Right lobe of liver (tissue), 6 donors: ENCODE measurements at places on chromosomes 6 and 20. TPM values are rescaled to one million over a fixed set of nuclear protein-coding genes. Genes with fewer than 3 reads are reported as not detected.

The ADAM33 gene
- 0.49 TPM for total RNA-seq

The KIF6 gene
- 0.33 TPM for total RNA-seq

The OR2J3 gene
- total RNA-seq = not detected

The RPL7L1 gene
- 36.6 TPM for total RNA-seq

The SERAC1 gene
- 3.9 TPM for total RNA-seq

The EDN3 gene
- not detected for total RNA-seq

The NKAIN2 gene
- total RNA-seq = 0.16 TPM

The MICB gene
- total RNA-seq = 2.0 TPM

The LST1 gene
- total RNA-seq = 5.4 TPM

The TXLNB gene
- 0.18 TPM for total RNA-seq

The NRSN1 gene
- not detected for total RNA-seq

The LY6G6D gene
- total RNA-seq = not detected

- DNase-seq = no peak
Observed at GRCh38 chr6:107737397-107737793, 86.7 kb downstream of the SCML4 start.

DNA sequence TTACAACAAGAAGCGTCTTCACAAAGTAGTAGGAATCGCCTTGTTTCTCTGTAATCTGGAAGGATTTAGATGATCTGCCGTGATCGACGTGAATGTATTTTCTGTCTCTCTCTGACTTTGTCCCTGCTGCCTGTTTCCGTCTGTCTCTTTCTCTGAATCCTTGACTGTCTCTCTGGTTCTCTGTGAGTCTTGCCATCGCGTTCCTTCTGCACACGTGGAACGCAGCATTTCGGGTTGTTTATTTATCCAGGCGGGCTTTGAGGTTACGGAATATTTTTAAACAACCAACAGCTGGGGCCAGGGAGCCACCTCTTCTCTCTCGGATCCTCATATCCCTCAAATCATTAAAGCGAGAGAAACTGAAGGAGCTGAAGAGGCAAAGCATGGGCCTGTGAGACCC, 215.9 kb downstream of the ZDHHC14 start:
- DNase-seq = no peak

DNA sequence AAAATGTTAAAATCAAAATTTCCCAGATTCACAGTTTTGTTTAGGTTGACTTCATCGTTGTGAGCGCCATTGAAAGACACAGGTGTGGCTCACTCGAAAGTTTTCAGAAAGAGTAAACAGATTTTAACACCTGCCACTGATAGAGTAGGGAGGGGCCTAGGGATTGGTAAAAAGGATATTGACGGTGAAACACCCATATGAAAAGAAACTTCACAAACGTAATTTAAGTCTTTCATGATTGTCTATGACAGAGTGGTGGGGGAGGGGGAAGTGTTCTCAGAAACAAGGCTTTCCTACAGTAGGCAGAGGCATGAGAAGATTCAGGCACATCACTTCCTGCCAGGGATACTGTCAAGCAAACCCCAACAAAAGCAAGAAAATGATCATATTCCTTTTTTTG, 101.4 kb downstream of the PERP start:
- no peak for DNase-seq

DNA sequence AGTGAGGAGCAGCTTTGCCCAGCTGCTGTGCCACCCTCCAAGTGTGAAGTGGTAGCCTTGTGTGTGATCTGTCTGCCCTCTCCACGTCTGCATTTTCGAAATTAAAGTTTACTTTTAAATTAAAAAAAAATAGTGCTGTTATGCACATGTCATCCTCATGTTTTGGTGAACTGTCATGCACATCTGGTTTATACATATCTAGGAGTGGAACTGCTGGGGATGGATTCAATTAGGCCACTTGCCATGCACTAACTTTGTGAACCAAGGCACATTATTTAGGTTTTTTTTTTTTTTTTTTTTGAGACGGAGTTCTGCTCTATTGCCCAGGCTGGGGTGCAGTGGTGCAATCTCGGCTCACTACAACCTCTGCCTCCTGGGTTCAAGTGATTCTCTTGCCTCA, 3.6 kb downstream of the GTSF1L start:
- DNase-seq = no peak

DNA sequence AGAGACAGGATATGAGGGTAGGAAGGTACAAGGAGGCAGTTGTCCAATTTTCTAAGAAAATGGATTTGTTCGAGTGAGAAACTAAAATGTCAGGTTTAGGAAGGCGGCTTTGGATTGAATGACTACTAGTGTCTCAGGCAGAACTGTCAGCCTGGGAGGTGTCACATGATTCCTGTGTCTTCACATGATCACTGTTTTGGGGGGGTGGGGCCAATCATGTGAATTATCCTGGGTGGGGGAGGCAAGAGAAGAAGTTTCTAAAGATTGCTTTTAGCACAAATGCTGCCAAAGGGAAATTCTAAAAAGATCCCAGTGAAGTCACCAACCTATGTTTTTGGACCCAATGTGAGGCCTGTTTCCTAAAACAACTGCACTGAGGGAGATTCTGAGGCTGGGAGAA, 2.3 kb downstream of the SIRPA start:
- no peak for DNase-seq

- no peak for DNase-seq
Observed at GRCh38 chr6:145489583-145489982, 245.7 kb downstream of the EPM2A start.

- no peak for DNase-seq
Observed at GRCh38 chr6:33313105-33313708, 671 bp downstream of the TAPBP start.

DNA sequence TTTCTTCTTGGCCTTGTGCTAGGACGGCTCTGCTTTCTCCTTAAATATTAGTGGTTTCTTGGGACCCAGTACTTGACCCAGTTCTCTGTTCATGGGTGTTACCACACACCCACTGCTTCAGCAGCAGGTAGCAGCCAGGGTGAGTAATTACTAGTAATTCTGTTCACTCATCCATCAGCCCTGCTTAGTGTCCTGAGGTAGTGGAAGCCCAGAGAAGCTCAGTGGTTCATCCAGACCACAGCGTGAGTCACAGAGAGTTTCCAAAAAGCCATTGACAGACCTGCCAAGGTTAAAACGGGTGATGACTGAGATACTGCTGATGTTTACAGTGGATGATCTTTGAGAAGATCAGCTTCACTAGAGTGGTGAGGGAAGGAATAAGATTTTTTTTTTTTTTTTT, 51.7 kb upstream of the HINT3 start:
- DNase-seq = no peak

- no peak for DNase-seq
Observed at GRCh38 chr6:138311268-138311667, 66.4 kb upstream of the SMIM28 start.

DNA sequence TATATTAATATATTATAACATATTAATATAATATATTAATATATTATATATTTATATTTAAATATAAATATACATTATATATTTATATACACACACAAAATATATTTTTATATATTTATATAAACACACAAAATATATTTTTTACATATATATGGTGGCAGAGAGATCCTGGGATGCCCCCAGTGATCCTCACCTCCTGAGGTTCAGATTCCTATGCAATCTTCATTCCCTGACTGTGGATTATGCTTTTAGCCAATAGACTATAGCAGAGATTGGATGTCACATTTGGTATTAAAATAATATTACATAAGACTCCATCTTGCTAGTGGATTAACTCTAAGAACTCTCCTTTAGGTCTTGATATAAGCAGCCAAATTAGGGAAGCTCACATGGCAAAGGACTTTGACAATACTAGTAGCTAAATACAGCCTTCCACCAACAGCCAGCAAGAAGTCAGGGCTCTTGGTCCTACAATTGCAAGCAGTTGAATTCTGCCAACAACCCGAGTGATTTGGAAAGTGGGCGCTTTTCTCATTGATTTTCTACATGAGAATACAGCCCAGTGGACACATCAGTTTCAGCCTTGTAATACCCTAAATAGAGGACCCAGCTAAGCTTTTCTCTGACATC, 681.0 kb downstream of the C6orf118 start:
- DNase-seq = no peak

- no peak for DNase-seq
Observed at GRCh38 chr6:69780585-69781178, 16.1 kb downstream of the LMBRD1 start.

DNA sequence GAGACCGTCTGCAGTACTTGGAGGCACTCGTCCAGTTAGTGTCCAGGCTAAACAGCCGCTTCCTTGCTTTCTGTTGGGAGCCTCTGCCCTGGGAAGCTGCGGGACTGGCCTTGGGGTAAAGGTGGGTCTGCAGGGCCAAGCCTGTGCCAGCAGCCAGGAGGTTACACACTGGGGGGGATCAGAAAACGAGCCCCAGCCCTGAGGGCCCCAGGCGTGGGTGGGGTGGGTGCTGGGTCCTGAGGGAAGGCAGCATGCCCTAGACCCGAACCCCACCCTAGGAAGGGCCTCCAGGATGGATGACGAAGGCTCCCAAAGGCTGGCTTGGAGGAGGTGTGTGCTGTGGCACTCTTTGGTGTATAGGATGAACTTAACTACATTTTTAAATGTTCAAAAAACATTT, 335.2 kb downstream of the ZFAND3 start:
- no peak for DNase-seq

DNA sequence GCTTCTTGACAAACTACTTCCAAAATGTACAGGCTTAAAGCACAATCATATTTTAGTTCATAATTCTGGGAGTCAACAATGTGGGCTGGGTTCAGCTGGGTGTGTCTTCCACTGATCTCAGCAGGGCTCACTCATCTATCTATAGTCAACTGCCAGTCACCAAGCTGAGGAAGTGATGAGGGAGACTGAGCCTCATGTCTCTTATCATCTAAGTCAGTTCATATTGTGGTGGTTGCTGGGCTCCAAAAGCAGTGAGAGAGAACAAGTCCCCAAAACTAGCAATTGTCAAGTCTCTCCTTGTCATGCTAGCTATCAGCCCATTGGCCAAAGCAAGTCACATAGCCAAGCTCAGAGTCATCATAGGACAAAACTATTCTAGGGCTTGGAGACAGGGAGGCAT, 465.9 kb upstream of the ARID1B start:
- no peak for DNase-seq

DNA sequence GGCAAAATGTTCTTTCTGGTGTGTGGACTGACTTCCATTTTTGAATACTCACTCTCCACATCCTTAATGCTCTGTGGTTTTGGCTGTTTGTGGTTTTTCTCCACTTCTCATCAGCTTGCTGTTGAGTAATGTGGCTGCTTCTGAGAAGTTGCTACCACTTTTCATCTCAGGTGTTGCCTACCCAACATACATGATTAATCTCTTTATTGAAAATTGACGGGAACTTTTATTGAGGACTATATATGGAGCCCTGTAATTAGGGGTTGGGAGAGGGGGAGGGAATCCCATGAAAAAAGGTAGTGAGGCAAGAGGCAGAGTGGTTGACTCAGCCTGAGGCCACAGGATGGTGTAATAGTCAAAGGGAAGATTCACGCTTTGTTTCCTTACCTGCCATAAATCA, 17.6 kb downstream of the IL22RA2 start:
- no peak for DNase-seq

- DNase-seq = no peak
Observed at GRCh38 chr20:1998715-1999114, 4.9 kb upstream of the PDYN start.

GRCh38 chr20:62970307-62971210, 18.1 kb downstream of the SLC17A9 start:
- DNase-seq = no peak

DNA sequence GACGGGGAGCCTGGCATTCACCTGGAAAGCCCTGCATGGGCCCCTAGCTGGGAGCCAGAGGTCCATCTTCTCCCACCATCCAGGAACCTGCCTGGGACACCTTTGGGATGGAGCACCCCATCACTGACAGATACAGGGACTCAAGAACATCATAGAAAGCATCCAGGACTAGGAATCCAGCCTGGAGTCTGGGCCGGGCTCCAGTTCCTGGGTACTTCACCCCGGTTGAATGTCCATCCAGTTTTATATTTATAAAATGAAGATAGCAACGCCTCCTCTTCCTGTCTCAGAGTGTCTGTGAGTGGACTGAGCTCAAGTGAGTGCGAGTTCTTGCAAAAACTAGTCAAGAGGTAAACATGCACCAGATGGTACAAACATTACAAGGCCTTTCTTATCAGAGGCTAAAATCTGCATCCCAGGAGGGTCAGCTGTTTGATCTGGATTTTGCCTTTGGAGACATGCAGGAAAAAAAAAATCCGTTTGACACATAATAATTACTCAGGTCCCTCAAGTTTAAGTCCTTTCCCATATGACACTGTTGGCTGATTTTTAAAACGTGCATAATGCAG, 27.4 kb downstream of the ZC3H12D start:
- no peak for DNase-seq

- DNase-seq = no peak
Observed at GRCh38 chr6:53696341-53696740, 30.8 kb upstream of the KLHL31 start.

DNA sequence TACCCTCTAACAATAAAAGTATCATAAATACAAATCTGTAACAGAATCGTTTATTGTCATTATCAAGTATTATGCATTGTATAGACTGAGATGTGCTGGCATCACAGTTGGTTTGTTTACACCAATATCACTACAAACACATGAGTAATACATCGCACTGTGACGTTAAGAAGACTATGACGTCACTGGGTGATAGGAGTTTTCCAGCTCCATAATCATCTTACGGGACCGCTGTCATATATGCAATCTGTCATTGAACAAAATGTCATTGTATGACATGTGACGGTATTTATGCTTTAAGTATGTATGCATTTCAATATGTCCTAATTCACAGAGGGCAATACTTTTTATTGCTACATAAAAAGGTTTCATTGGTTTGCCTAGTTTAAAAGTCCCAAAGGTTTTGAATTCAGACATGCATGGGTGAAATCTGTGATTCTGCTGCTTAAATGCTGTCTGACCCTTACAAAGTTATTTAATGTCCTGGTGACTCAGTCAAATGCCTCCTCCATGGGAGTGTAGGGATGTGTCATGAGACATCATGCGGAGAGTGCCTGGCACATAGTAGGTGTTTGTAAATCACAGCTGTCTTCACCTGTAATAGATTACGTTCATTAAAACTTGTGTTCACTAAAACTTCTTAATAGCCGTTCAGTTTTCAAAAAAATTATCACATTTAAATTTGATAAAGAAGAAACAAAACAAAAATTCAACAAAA, 160.7 kb upstream of the PDE10A start:
- no peak for DNase-seq

- no peak for DNase-seq
Observed at GRCh38 chr6:16647422-16647821, 113.8 kb downstream of the ATXN1 start.

DNA sequence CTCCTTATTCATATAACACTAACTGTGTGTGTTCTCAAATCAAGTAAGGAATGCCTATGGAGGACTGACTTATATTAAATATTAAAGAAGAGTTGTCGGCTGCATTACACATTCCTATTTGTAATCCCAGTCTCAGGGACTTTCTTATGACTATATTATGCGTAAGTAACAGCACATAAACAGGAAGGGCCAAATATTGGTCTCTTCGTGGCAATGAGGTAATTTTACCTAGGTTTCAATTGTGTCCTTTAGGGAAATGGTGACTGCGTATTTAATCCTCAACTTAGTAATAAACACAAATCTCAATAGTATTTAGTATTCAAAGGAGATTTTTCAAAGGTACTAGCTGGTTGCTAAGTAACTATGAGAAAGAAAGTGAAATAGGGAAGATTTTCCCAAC, 22.8 kb upstream of the EPM2A start:
- DNase-seq = no peak
